Osteoblast (primary cell): ENCODE measurements at places on chromosomes 3 and 15. TPM values are rescaled to one million over a fixed set of nuclear protein-coding genes. Genes with fewer than 3 reads are reported as not detected.

MEGF11 gene
- not detected in 2 replicates for total RNA-seq

DNA sequence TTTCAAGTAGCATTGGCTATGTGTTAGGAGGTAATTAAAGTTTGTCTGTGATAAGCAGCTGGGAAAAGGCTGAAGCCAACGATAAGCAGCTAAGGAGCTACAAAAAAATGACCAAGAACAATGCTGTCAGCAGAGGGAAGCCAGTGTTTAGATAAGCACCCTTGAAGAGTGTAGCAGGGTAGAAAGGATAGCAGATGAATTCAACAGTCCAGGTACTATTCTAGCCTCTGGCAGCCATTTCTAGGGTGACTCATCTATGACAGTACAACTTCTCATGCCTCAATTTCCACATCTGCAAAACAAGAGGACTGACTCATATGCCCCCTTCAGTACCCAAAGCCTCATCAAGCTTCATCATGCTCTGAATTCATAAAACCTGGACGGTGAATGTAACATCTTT lies 617.6 kb upstream of the UBE2E2 start:
- DNase-seq, result no peak

GRCh38 chr3:52792961-52793695 lies 1.5 kb upstream of the ITIH3 start:
- peak; percentile 80 for DNase-seq

DNA sequence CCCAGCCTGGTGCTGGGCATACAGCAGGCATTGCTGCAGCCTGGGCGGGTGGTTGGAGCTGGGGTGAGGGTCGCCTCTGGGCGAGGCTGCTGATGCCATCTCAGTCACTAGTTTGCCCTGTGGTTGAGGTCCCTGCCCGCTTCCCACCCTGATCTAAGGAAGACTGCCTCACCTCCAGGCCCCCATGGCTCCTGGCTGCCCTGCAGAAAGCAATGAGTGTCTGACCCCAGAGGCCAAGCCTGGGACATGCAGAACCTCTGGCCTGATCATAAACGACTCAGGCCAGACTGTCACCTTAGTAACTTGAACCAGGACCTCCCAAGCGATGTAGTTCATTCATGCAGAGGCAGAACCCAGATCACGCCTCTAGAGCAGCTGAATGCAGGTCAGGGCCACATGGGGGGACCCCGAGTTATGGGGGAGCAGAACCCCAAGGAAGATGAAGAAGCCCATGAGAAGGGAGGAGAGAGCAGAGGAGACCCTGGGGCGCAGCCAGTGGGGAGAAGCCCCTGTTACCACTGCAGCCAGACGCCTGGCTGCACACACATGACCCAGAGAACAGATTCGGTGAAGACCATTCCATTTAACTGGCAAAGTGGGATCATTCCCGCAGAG lies 213.9 kb downstream of the TBC1D2B start:
- DNase-seq, result no peak

- DNase-seq, result no peak
Observed at GRCh38 chr3:492586-493316, 296.2 kb downstream of the CHL1 start.
